ENCODE measurements at places on chromosomes 7 and 10. TPM values are rescaled to one million over a fixed set of nuclear protein-coding genes. Genes with fewer than 3 reads are reported as not detected.

DNA sequence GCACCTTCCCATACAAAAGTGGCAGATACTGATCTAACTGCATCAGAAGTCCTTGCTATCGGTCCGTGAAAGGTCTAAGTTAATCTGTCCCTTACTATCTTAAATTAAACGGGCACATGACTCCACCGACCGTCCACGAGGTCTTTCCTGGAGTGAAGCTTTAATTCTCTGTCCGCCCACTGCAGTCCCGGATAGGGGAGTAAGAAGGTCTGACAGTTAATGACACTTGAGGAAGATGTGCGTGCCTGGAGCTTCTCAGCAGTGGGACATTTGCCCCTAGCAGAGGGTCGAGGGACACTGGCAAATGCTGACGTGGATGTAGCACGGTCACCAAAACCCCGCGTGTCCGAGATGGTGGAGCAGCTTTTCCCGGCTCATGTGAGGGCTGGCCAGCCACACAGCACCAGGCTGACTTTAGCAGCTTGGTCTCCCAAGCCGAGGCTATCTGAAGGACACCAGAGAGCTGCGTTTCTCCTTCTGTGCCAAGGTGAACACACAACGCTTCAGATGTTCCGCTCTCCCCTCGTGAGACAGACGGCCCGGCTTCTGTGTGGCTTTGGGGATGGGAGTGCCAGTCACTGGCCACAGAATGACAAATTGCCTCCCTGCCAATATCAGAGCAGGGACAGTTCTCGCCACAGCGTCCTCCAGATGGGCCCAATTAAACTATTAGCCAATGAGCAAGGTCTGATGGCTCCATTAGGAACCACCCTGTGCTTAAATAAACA lies 86.6 kb downstream of the ADARB2 start:
- H3K27ac ChIP-seq, result no peak overlapping the region
- peaks cover 12% of the 10 kb centered on the region for H3K27me3 ChIP-seq
- no peak overlapping the region for H3K4me3 ChIP-seq
- DNase-seq, result no peak
- no peaks in the 10 kb centered on the region for H3K36me3 ChIP-seq

GRCh38 chr10:102493771-102494170 lies 8.7 kb downstream of the ACTR1A start:
- no peak overlapping the region for H3K4me3 ChIP-seq
- H3K4me1 ChIP-seq, result peaks cover 13% of the 10 kb centered on the region
- no peaks in the 10 kb centered on the region for H3K27me3 ChIP-seq
- H3K36me3 ChIP-seq, result peaks cover 7% of the 10 kb centered on the region

DNA sequence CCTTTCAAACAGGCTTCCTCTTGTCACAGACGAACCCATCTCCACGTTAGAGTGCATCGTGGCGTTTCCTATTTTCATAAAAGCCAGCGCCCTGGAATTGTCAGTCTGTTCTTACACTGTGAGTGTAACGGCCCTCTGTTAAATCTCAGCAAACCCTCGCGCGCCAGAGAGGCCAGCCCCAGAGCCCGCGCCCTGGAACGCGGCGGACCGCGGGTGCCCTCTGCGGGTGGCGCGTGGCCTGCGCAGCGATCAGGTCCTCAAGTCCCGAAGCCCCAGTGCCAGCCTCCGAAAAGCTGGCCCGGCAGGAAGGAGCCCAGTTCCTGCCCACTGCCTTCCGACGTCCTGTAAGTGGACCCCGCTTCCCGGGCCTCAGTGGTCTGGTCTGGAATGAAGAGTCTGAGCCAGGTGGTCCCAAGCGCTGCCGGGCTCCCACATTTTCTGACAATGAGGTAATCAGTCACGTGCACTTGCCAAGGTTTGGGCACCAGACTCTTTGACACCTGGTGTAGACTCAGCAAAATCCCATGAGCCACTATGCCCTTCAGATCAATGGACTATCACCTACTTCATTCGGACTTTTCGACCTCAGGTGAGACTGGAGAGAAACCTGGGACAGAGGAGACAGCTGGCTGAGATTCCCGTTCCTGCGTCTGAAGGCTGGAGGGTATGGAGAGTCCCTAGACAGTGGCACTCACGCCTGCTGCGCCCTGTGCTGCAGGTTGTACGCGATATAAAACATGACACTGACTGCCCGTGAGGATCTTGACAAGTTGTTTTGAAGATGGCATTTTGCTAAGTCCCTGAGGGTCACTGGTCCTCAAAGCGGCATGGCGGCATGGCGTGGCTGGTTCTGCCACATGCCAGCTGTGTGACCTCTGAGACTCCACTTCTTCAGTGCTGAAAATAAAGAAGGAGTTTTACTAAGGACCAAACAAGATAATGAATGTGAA lies 109.4 kb upstream of the LANCL2 start:
- H3K4me1 ChIP-seq, result peaks cover 7% of the 10 kb centered on the region
- H3K27ac ChIP-seq, result peak overlapping the region; percentile 94
- peaks cover 40% of the 10 kb centered on the region for H3K27me3 ChIP-seq

DNA sequence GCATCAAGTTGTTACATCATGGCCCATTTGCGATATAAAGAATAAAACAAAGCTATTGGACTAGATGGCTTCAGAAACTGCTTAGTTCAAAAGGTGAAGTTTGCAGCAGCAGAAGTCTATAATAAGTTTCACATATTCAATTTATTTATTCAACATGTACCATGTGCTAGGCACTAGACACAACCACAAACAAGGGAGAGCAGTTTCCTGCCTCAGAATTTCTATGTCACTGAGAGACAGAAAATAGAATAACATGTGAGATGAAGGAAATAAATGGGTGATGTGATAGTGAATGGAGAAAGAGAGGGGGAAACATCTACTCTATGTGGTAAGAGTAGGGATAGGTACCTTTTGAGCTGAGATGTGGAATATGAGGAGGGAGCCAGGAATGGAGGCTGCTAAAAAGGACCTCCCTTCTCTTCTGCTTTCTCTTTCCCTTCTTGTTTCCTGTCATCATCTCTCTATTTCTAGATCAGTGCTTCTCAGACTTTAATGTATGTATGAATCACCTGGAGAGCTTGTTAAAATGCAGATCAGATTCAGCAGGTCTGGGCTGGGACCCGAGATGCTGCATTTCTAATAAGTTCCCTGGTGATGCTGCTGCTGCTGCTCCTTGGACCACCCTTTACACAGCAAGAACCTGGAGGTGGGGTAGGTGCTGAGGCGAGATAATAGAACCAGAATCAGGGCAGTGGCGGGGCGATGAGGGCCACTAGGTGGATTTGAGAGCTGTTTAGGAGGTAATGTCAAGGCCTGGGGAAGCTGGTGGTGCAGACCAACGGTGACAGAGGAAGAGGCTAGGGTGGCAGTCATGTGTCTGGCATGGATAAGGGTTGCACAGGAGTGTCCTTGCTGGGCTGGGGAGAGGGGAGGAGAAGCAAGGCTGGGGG lies 13.7 kb upstream of the INMT start:
- peaks cover 23% of the 10 kb centered on the region for H3K27me3 ChIP-seq
- no peaks in the 10 kb centered on the region for H3K36me3 ChIP-seq
- DNase-seq, result no peak
- no peaks in the 10 kb centered on the region for H3K4me1 ChIP-seq
- H3K4me3 ChIP-seq, result no peak overlapping the region
- H3K27ac ChIP-seq, result no peak overlapping the region

DNA sequence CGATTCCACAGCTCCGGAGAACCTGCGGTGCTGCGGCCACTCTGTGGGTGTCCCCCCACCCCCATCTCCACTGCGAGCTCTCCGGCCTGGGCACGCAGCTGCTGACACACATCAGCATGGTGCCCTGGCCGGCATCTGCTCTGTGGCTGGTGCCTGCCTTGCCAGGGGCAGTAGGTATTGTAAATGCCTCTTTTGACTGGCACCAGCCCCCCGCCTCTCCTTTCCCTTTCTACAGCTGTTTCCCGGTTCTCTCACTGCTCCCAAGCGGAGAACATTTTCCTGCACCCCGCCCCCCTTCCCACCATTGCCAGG lies 357.1 kb upstream of the ZNF32 start:
- no peaks in the 10 kb centered on the region for H3K36me3 ChIP-seq
- H3K27ac ChIP-seq, result no peak overlapping the region
- no peak for DNase-seq
- H3K4me3 ChIP-seq, result no peak overlapping the region
- no peaks in the 10 kb centered on the region for H3K4me1 ChIP-seq
- H3K27me3 ChIP-seq, result no peaks in the 10 kb centered on the region

Gene COL28A1
- not detected for polyA plus RNA-seq

Gene COMTD1
- polyA plus RNA-seq, result 5.4 TPM

- no peaks in the 10 kb centered on the region for H3K4me1 ChIP-seq
- DNase-seq, result no peak
- no peak overlapping the region for H3K4me3 ChIP-seq
Measured at GRCh38 chr10:132468216-132468615, 69.4 kb upstream of the INPP5A start.

Gene RBP3
- not detected for polyA plus RNA-seq

- DNase-seq, result no peak
- H3K36me3 ChIP-seq, result no peaks in the 10 kb centered on the region
- no peaks in the 10 kb centered on the region for H3K27me3 ChIP-seq
- H3K4me3 ChIP-seq, result no peak overlapping the region
Measured at GRCh38 chr10:121392657-121393056, 205.6 kb downstream of the FGFR2 start.

- H3K27ac ChIP-seq, result peak overlapping the region; percentile 79
- H3K4me3 ChIP-seq, result no peak overlapping the region
- H3K27me3 ChIP-seq, result no peaks in the 10 kb centered on the region
- H3K4me1 ChIP-seq, result peaks cover 23% of the 10 kb centered on the region
Measured at GRCh38 chr10:35191523-35191922, 64.9 kb downstream of the CREM start.

Gene HOXA13
- not detected for polyA plus RNA-seq

GRCh38 chr7:64883113-64883905 lies 19.8 kb upstream of the ZNF273 start:
- DNase-seq, result no peak
- peaks cover 58% of the 10 kb centered on the region for H3K27me3 ChIP-seq
- no peak overlapping the region for H3K27ac ChIP-seq
- H3K4me1 ChIP-seq, result peaks cover 15% of the 10 kb centered on the region
- H3K36me3 ChIP-seq, result peaks cover 28% of the 10 kb centered on the region

- no peak for DNase-seq
- peaks cover 11% of the 10 kb centered on the region for H3K27me3 ChIP-seq
- H3K4me1 ChIP-seq, result no peaks in the 10 kb centered on the region
- H3K4me3 ChIP-seq, result no peak overlapping the region
- no peaks in the 10 kb centered on the region for H3K36me3 ChIP-seq
- no peak overlapping the region for H3K27ac ChIP-seq
Measured at GRCh38 chr10:91571671-91572070, 61.2 kb downstream of the PPP1R3C start.

DNA sequence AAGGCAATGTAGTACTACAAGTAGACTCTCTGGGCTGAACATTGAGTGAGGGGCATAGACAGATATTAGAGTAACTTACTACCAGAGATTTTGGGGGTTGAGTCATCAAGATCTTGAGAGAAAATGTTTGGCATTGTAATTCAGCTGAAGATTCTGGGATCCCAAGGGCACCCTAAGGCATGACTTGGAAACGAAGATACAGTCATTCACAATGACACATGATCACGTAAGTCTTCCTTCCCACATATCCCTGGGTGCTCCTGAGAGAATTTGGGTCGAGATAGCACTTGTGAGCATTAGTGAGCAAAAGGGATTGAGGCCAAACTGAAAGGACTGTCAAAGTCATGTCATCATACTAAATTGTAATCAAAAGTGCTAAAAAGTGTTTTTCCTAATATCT lies 192.5 kb upstream of the PCLO start:
- H3K27me3 ChIP-seq, result no peaks in the 10 kb centered on the region
- no peaks in the 10 kb centered on the region for H3K4me1 ChIP-seq
- no peak for DNase-seq
- H3K4me3 ChIP-seq, result no peak overlapping the region

Gene FKBP6
- polyA plus RNA-seq, result not detected

Gene GPR141
- not detected for polyA plus RNA-seq

GRCh38 chr10:7239312-7239985 lies 171.4 kb downstream of the SFMBT2 start:
- no peak for DNase-seq
- H3K36me3 ChIP-seq, result peaks cover 37% of the 10 kb centered on the region
- no peak overlapping the region for H3K27ac ChIP-seq

Gene SNX10
- polyA plus RNA-seq, result 169 TPM

Gene HSPA14
- 16.2 TPM for polyA plus RNA-seq

- peaks cover 8% of the 10 kb centered on the region for H3K4me1 ChIP-seq
- H3K27me3 ChIP-seq, result peaks cover 15% of the 10 kb centered on the region
- H3K27ac ChIP-seq, result no peak overlapping the region
- H3K4me3 ChIP-seq, result no peak overlapping the region
- no peak for DNase-seq
Measured at GRCh38 chr7:43754596-43754995, 3.9 kb upstream of the BLVRA start.

Gene TAS2R5
- not detected for polyA plus RNA-seq

Gene SEMA3E
- not detected for polyA plus RNA-seq

- no peak overlapping the region for H3K4me3 ChIP-seq
- H3K27me3 ChIP-seq, result peaks cover 25% of the 10 kb centered on the region
- no peak overlapping the region for H3K27ac ChIP-seq
Measured at GRCh38 chr7:155191137-155191536, 106.5 kb upstream of the INSIG1 start.

- H3K36me3 ChIP-seq, result peaks cover 8% of the 10 kb centered on the region
- H3K4me1 ChIP-seq, result no peaks in the 10 kb centered on the region
- H3K27ac ChIP-seq, result no peak overlapping the region
- DNase-seq, result no peak
- no peaks in the 10 kb centered on the region for H3K27me3 ChIP-seq
Measured at GRCh38 chr7:133854739-133855138, 272.4 kb upstream of the LRGUK start.

- no peaks in the 10 kb centered on the region for H3K27me3 ChIP-seq
- H3K36me3 ChIP-seq, result no peaks in the 10 kb centered on the region
- H3K4me3 ChIP-seq, result peak within 1 kb of the TSS; percentile 94
- H3K4me1 ChIP-seq, result peaks cover 66% of the 10 kb centered on the region
- peak; percentile 77 for DNase-seq
- peak within 1 kb of the TSS; percentile 92 for H3K27ac ChIP-seq
Measured at GRCh38 chr10:35336084-35336831, at the start of gene CCNY. TSS of gene CCNY (plus strand) at chr10:35336509. CDS start at chr10:35337054, 545 bp downstream.

DNA sequence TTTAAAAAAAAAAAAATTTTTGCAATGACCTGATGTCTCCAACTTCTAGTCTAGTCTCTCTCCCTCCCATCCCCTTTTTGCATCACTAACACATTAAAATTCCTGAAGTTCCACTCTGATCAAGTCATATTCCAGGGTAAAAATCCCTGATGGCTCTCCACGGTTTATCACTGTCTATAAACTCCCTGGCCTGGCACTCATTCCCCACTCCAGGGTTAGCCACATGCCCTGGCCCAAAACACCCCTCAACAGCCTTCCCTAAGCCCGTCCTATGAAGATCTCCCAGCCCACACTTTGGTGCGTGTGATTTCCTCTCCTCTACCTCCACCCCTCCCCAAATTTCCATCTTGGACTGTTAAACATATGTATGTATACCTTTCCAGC lies 125.4 kb downstream of the JAZF1 start:
- peak overlapping the region; percentile 77 for H3K4me3 ChIP-seq
- peak overlapping the region; percentile 79 for H3K27ac ChIP-seq
- no peak for DNase-seq

Gene AFAP1L2
- 2.7 TPM for polyA plus RNA-seq

Gene ITGB8
- not detected for polyA plus RNA-seq

DNA sequence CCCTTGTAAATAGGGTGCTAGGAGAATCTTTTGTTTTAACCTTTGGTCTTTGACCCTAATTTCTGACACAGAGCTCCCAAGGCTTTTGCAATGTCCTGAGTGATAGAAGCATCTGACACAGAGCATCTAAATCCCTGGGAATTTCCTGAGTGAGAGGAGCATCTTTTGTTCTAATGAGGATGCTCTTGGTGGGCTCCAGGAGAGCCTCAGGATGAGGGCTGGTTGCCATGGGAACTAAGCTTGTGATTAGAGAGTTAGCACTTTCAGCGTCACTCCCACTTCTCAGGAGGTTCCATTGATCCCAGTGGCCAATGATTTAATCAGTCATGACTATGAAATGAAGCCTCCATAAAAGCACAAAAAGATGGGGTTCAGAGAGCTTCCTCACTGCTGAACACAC lies 264.8 kb downstream of the KIF20B start:
- no peak for DNase-seq
- H3K27ac ChIP-seq, result no peak overlapping the region
- H3K36me3 ChIP-seq, result peaks cover 10% of the 10 kb centered on the region
- H3K27me3 ChIP-seq, result peaks cover 3% of the 10 kb centered on the region
- no peaks in the 10 kb centered on the region for H3K4me1 ChIP-seq

Measured in naive B cell (primary cell).